ENCODE measurements at places on chromosomes 3 and 15. TPM values are rescaled to one million over a fixed set of nuclear protein-coding genes. Genes with fewer than 3 reads are reported as not detected.

The ITIH1 gene
- not detected for total RNA-seq

The TMEM207 gene
- not detected for total RNA-seq

The IL17RD gene
- 0.43 TPM for total RNA-seq

The GABRB3 gene
- 76.9 TPM for total RNA-seq

The KNG1 gene
- not detected for total RNA-seq

The CCR8 gene
- total RNA-seq, result not detected

The ROPN1 gene
- not detected for total RNA-seq

The LCTL gene
- total RNA-seq, result not detected

The TMEM266 gene
- 0.17 TPM for total RNA-seq

The GPR160 gene
- total RNA-seq, result 1.7 TPM

The ARPP21 gene
- total RNA-seq, result 0.16 TPM

The CHCHD6 gene
- 19.4 TPM for total RNA-seq

The SIDT1 gene
- total RNA-seq, result 0.81 TPM

The PRRT3 gene
- total RNA-seq, result 1.7 TPM

The RLBP1 gene
- total RNA-seq, result not detected

The MAN2C1 gene
- 62.1 TPM for total RNA-seq

The GCSAM gene
- not detected for total RNA-seq

The ILDR1 gene
- total RNA-seq, result not detected

The WDR93 gene
- 0.18 TPM for total RNA-seq

The FSIP1 gene
- 0.65 TPM for total RNA-seq

The SCN5A gene
- total RNA-seq, result 1.0 TPM

The LARP6 gene
- 77.5 TPM for total RNA-seq

The RFTN1 gene
- total RNA-seq, result 3.2 TPM

The NLGN1 gene
- total RNA-seq, result not detected

The FSTL1 gene
- 69.0 TPM for total RNA-seq

The IGDCC3 gene
- 0.23 TPM for total RNA-seq

The IFRD2 gene
- total RNA-seq, result 94.6 TPM

The HTR3E gene
- not detected for total RNA-seq

The FEZF2 gene
- not detected for total RNA-seq

The KIF9 gene
- total RNA-seq, result 22.6 TPM

The VGLL3 gene
- 8.1 TPM for total RNA-seq

The SERPINI2 gene
- not detected for total RNA-seq

The SCG3 gene
- total RNA-seq, result not detected

The CKMT1A gene
- 1.8 TPM for total RNA-seq

The CACNA2D2 gene
- 0.42 TPM for total RNA-seq

The BFSP2 gene
- total RNA-seq, result not detected
